NCI-H187 (cell line): ENCODE measurements at places on chromosomes 2 and 18.

GRCh38 chr18:32450874-32451273 is 19.8 kb downstream of the GAREM1 start:
- no peak for DNase-seq

DNA sequence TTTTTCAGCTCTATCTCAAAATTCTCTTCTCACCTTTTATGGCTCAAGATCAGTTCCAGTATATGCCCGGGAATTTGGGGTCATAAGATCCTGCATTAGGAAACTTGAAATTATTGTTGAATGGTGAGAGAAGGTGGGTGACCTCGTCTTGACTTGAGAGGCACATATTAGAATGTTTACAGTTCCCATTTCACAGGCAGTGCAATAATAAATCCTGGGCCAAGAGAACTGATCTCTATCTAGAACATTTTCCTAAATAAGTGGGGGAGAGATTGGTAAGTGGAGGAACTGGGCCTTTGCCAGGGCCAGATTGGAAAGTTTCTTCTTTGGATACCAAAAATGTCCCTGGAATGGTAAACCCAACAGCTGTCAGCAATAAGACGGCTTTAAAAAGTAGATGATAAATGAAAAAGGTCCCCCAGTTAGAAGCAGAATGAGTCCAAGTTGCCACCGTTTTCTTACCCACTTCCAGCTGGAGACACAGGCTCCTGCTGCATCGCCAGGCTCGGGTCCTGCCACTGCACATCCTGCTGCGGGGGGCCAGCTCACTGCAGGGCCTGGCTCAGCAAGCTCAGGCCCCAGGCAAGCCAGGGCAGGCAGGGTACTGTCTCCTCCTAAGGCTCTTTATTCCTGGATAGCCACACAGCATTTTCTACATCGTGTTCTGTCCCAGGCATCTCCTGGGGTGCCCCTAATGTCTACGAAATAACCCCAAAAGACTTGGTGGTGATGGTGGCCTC is 126.4 kb upstream of the EPAS1 start:
- DNase-seq = no peak

GRCh38 chr2:16907645-16908282 is 242.1 kb upstream of the CYRIA start:
- no peak for DNase-seq

DNA sequence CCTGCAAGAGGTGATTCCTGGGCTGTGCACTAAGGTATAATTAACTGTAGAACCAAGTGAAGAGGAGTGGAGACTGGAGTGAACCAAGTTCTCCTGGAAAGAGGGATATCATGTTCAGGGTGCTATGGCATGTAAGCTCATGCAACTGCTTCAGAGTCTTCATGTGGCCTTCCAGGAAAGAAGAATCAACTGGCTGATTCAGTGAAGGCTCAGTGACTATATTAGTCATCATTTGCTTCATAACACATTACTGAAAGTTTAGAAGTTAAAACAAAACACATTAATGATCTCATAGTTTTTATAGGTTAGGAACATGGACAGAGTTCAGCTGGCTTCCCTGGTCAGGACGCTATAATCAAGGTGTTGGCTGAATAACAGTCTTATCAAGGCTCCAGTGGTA is 1200.8 kb upstream of the GYPC start:
- DNase-seq = no peak

- no peak for DNase-seq
Observed at GRCh38 chr2:239294571-239295054, 106.2 kb downstream of the HDAC4 start.

GRCh38 chr2:117856415-117857210 is 42.1 kb downstream of the DDX18 start:
- no peak for DNase-seq

GRCh38 chr2:49226360-49226759 is 72.0 kb upstream of the FSHR start:
- no peak for DNase-seq

- DNase-seq = no peak
Observed at GRCh38 chr18:76943542-76944339, 121.4 kb downstream of the ZNF236 start.

DNA sequence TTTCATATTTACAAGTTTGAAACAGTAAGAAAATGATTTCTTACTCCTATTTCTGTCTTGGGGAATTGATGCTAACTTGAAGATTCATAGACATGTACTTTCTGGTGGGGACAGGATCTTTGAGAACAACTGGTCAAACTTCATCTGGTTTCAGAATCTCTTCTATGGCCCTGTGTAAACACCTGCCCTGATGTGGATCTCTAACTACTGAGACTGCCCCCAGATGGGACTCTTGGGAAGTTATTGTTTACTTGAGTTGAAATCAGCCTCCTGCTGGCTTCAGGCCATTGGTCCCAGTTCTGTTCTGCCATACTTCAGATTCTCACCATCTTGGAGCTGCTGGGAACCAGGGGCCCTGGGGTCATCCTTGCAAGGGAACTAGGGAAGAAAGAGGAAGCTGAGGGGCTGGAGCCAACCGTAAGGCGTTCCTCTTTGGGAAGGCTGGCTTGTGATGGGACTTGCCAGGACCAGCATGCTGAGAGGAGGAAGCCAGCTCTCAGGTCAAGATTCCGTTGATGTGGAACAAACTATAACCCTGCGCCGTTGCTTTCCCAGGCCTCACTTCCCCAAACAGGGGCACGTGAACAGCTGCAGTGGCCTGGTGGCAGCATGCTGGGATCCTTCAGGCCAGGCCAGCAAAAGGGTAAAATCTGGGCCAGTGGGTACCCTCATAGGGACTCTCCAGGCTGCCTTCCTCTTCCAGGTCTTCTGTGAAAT is 135.5 kb upstream of the CXCR4 start:
- no peak for DNase-seq

- DNase-seq = no peak
Observed at GRCh38 chr2:31161637-31162036, 23.4 kb upstream of the GALNT14 start.

DNA sequence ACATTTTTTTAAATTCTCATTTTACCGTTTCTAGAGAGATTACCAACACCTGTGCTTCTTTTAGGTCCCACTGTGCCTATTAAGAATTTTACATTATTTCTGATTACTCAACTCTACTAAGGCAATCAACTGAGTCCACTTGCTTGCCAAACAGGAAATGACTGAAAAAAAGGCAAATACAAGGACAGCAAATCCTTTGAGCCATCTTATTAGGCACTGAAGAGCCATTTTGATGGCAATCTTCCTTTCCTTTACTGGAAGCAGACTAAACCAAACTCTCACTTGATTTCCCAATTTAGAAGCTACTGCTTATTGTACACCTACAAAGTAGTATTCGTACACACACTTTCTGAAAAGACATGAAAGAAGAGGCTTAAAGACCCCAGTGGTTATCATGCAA is 121.4 kb upstream of the COL3A1 start:
- no peak for DNase-seq

DNA sequence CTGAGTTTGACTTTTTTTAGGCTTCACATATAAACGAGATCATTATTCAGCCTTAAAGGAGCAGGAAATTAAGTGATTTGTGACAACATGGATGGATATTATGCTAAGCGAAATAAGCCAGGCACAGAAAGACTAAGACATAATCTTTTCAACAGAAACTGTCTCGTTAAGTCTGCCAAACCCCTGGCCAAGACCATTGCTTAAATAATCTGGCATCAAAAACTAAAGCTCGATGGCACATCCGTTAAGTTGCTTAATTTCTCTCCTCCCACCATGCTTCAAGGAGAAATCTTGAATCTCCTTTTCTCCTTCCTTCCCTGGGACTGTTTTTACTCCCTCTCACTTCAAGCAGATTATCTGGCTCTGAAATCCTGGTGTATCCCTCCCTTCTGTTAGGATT is 140.3 kb downstream of the GALNT14 start:
- no peak for DNase-seq
